Stimulated activated CD4-positive, alpha-beta T cell treated with anti-CD3 and anti-CD28 coated beads, Interleukin-4, amount 100 ng/mL, for 24 hours (primary cell): ENCODE measurements at places on chromosomes 7 and 10.
A peak's percentile ranks its signal among the peaks of the same experiment; 100 is the strongest.

GRCh38 chr10:69866246-69866687 is 64.6 kb downstream of the COL13A1 start:
- DNase-seq, result no peak

- DNase-seq, result peak; percentile 64
Measured at GRCh38 chr10:22927661-22928403, at the start of gene ARMC3. TSS of gene ARMC3 (plus strand) at chr10:22928053. CDS start at chr10:22931997, 3,944 bp downstream.

- no peak for DNase-seq
Measured at GRCh38 chr10:13644866-13645265, 58.1 kb downstream of the PRPF18 start.

DNA sequence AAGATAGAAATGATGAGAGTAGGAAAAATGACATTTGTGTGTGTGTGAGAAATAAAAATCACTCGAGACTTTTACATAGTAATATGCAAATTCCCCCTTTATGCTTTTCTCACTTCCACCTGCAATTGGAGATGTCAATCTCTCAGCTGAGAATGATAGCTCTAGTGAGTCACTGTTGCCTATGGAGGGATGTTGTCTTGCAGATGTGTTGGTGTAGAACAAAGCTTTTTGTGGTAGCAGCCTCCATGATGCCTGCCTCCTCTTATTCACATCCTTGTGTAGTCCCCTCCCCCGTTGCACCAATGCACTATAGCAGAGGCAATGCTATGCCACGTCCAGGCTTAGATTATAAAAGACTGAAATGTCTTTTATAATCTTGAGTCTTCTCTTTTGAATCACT is 33.8 kb downstream of the SPAG6 start:
- peak; percentile 71 for DNase-seq

GRCh38 chr7:149565096-149565382 is 67.4 kb upstream of the ZNF746 start:
- DNase-seq, result no peak

GRCh38 chr10:132387764-132388210 is 9.2 kb upstream of the PWWP2B start:
- peak; percentile 67 for DNase-seq

DNA sequence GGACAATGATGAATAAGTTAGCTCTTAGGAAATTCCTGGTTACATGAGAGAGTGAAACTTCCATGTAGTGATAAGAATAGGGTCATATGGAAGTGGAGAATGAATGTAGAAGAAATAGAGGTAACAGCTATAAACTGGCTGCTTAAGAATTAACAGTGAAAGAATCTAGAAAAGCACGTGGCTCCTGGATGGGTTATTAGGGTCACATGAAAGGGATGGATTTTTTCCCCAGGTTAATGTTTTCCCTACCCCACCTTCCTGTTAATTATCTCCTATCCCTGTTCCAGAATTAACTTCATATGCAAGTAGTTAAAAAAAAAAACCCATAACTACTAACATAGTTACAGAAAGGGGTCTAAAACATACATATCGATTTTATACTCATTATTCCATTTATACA is 58.0 kb downstream of the ANKIB1 start:
- DNase-seq, result no peak

- DNase-seq, result no peak
Measured at GRCh38 chr10:17201794-17202116, 283 bp upstream of the TRDMT1 start.

DNA sequence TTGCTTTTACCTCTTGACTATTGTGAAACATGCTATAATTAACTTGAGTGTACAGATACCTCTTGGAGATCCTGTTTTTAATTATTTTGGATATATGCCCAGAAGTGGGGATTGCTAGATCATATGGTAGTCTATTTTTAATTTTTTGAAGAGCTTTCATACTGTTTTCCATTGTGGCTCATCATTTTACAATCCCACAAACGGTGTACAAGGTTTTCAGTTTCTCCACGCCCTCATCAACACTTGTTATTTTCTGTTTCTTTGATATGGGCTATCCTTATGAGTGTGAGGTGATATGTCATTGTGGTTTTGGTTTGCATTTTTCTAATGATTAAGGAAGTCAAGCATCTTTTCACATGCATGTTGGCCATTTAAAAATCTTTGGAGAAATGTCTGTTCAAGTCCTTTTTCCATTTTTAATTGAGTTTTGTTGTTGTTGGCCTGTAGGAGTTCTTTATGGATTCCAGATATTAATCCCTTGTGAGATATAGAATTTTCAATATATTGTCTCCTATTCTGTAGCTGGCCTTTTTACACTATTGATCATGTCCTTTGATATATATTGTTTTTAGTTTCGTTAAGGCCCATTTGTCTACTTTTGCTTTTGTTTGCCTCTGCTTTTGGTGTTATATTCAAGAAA is 7.5 kb downstream of the AGK start:
- DNase-seq, result peak; percentile 33

GRCh38 chr7:78002021-78002420 is 203.4 kb downstream of the PHTF2 start:
- DNase-seq, result no peak

GRCh38 chr10:78609976-78610375 is 458.8 kb upstream of the ZMIZ1 start:
- no peak for DNase-seq

- DNase-seq, result no peak
Measured at GRCh38 chr7:55248526-55248925, 116.6 kb upstream of the LANCL2 start.

DNA sequence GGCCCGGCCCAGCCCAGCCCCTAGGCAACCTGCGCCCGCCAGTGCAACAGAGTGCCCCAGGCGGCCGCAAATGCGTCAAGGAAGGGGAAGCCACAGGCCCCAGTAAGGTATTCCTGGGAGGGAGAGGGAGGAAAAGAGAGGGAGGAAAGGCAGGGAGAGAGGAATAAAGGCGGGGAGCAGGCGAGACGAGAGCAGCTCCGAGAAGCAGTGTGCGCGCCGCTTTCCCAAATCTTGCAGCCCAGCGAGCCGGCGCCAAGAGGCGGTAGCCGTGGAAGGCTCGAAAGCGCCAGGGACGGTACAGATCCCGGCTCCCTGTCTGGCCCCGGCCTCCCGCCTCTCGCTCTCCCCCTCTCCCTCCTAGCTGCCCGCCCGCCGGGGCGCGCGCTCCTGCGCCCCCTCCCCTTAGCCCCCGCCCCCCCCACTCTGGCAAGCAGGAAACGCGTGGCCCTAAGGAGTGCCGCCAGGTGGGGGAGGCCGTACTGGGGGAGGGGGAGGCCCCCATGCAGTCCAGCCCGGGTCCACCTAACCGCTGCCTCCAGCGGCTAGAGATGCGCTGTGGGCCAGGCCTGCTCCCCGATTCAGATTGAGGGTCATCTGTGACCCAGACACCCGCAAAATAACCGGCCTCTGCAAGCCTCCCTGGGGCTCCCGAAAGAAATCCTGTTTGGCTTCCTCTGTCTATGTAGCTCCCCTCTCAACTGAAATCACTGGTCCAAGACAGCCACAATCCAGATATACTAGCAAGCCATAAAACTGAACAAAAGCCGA is 4.3 kb downstream of the HOXA10 start:
- no peak for DNase-seq

GRCh38 chr10:104155591-104155990 is 33.6 kb downstream of the SFR1 start:
- DNase-seq, result no peak

- no peak for DNase-seq
Measured at GRCh38 chr7:90717296-90718060, 121.4 kb downstream of the CDK14 start.

DNA sequence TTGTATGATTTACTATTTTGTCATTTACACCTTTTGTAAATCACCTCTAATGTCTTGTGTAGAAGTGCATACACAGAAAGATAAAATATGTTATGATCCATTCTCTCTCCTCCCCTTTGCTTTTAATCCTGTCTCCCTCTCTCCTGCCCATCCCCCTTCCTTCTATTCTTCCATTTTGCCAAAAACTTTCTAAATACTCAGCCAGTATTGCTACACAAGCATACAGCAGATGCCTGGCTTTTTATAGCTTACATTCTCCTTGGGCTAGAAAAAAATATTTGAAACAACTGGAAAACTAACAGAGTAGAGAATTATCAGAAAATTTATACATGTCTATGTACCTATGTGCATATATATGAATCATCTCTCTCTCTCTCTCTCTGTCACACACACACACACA is 308.7 kb upstream of the BMPER start:
- DNase-seq, result no peak

DNA sequence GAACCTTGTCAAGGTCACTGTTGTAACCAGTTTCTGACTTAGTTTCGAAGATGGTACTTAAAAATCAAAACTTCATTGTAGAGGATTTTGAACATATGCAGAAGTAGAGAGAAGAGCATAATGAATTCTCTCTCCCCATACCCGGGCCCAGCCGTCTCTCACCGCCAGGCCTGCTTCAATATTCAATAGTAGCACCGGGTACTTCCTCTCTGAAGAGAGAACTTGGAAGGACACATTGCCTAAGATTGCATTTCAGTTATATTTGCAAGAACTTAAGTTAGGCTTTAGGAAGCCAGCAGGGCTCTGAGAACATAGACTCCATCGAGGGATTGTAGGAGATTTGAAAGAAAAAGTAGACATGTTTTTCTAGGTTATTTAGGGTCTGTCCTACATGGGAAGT is 19.1 kb downstream of the LMTK2 start:
- DNase-seq, result no peak

GRCh38 chr10:131061216-131061615 is 250.3 kb downstream of the TCERG1L start:
- no peak for DNase-seq

- no peak for DNase-seq
Measured at GRCh38 chr10:72692744-72692993, 726 bp downstream of the MCU start.

DNA sequence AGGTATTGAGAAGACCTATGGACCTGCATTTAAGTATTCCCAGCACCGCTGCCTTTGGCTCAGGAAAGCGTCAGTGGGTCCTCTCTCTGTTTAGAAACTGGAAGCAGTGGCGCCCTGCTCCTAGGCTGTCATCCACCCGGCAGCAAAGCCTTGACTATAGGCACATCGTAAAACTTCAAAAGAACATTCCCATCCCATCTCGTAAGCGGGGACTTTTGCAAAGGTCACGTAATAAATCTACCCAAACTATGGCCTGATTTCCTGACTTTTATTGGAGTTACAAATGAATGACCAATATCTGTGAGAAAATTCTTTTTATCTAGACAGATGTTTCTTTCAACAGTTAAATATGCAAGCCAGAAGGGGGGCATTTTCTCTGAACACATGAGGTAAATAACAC is 115.8 kb upstream of the TCERG1L start:
- DNase-seq, result no peak

GRCh38 chr10:81696609-81697388 is 178.2 kb upstream of the NRG3 start:
- no peak for DNase-seq

- DNase-seq, result no peak
Measured at GRCh38 chr7:45140827-45141226, 16.8 kb upstream of the RAMP3 start.

- DNase-seq, result no peak
Measured at GRCh38 chr7:32179567-32179966, 109.4 kb upstream of the PDE1C start.

- no peak for DNase-seq
Measured at GRCh38 chr7:142345811-142346210, 88.0 kb upstream of the PRSS58 start.

GRCh38 chr10:112388548-112388947 is 14.6 kb downstream of the ACSL5 start:
- DNase-seq, result no peak

DNA sequence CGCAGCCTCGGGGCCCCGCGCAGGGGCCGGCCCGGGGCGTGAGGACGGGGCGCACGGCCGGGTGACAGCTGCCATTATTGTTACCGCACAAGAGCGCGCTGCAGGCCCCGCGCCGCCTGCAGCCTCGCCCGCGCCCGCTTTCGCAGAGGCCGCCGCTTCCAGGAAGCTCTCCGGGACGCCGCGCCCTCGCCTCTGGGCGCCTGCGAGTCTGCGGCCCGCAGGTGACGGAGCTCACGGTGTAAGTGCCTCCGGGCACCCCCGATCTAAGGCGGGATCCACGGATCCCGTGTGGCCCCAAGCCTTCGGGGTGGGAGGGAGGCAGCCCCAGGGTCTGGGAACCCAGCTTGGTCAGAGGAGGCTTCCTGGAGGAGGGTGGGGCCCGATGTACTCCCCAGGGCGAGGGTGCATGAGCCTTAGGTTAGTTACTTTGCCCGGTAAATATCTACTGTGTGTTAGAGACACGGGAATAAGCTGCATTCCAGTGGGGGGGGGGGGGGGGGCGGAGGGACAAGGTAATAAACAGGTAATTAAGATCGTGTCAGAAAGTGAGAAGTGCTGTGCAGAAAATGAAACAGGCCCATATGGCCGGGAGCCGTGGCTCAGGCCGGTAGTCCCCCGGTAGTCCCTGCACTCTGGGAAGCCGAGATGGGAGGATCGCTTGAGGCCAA is 638 bp downstream of the IQCE start:
- DNase-seq, result peak; percentile 25

GRCh38 chr10:61589547-61590243 is 73.0 kb upstream of the CABCOCO1 start:
- DNase-seq, result no peak

GRCh38 chr10:84308481-84309304 is 19.7 kb upstream of the CCSER2 start:
- DNase-seq, result peak; percentile 37

DNA sequence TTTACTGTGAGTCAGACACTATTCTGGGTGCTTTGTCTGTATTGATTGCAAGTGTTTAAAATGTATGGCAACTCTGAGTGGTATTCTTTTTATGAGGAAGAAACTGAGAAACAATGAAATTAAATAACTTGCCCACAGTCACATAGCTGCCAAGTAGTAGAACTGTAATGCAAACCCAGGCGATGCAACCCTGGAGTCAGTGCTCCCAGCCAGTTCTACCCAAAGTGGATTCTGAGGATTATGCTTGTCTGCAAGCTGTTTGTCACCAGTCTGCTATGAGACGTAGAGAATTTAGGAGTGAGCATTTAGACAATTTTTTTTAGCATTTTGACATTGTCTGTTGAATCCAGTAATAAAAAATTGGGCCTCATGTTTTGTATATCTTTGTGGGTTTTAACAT is 306.0 kb upstream of the LRGUK start:
- DNase-seq, result no peak

GRCh38 chr7:12256090-12256489 is 45.0 kb downstream of the TMEM106B start:
- no peak for DNase-seq

GRCh38 chr10:17414484-17414883 is 39.9 kb downstream of the ST8SIA6 start:
- no peak for DNase-seq

DNA sequence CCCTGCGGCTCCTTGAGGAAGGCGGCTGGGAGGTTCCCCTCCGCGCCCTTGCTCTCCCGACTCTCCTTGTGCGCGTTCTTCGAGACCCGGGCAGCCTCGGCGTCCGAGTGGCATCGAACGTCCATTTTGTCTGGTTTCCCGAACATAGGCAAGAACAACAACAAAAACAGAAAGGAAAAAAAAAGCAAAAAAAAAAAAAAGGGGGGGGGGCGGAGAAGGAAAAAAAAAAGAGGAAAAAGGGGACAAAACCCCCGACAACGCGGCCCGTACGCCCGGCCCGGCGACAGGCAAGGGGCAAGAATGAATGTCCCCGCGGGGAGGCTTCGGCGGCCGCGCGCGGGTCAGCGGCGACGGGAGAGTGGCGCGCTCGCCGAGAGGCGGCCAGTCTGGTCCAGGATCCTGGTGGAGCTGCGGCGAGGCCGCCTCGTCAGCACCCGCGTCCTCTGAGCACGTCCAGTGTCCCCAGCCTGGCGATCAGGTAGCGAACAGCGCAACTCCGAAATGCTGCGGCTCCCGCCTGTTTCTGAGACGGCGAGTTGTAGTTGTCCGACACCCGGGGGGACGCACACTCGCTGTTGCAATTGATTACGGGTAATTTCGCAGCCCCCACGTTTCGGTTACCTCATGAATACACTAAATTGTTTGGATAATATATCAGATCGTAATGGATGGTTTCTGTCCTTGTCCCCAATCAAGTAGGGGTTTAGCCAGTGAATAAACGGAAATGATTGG is at the start of gene VAX1:
Gene VAX1 (minus strand): TSS at position 360 of the 732 bp plus-strand sequence. CDS start 214 bp downstream, at position 146.
- DNase-seq, result no peak
